ENCODE measurements at places on chromosomes 4 and X.

GRCh38 chrX:43975796-43976195 is 2.6 kb upstream of the NDP start:
- no peak for DNase-seq

DNA sequence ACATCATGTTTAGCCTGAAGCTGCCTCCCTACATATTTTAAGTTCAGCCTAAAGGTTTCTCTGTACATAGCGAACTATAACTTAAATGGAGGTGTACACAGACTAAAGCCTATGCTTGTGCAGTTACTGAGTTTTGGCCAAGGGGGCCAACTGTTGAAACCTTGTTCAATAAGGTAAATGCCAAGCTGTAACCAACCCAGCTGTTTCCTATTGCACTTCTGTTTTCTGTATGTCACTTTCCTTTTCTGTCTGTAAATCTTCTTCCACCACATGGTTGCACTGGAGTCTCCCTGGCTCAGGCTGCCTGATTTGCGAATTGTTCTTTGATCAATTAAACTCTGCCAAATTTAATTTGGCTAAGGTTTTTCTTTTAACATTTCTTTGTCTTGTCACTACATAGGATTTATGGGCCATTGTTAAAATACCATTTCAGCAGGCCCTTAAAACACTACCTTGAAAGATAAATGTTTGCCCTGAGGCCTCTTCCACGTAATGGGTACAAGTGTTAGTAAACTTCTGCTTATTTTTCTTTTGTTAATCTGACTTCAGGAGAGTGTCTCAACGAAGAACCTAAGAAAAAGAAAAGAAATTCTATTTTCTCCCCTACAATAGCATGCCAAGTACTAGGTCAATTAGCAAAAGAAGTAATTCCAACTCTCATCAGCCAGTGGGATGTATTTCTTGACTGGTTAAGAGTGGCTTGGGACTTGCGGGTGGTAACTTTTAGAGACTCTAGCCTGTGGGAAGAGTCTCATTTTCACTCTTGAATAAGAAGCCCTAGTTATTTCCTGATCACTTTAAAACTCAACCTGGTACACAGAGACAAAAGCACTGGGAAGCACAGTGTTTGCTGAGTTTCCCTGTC is 45.7 kb upstream of the PRSS12 start:
- DNase-seq, result no peak

DNA sequence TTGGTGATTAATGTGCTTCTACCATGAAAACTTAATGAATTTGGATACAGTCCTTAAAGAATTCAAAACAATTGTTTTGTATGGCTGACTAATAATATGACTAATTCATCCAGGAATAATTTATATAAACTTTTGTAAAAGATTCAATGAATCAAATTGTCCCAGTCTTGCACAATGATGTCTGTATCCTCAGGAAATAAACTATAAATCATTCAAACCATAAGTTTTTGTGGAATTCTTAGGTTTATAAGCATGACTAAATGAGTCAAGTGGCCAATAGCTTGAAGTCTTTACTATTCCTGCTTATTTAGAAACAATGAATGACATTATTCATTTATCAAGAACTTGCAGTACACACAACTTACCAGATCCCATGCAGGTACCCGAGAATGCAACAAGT is 935.0 kb upstream of the INTU start:
- no peak for DNase-seq

DNA sequence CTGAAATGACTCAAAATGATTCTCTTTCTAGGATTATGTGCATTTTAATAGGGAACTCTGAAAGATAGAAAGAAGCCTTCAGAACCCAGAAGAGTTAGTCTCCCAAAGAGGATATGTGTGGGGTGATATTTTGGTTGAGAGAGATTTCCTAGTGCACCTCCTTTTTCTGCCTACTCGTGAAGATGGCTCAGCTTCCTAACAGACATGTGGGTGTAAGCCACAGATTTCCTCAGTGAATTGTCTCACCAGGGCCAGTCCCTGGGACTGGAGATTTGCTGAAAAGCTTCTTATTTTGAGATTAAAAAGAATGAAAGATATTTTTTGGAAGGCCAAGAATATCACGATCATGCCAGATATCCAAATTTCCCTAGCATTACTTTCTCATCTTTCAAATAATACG is 42.8 kb downstream of the MAGEB17 start:
- no peak for DNase-seq

DNA sequence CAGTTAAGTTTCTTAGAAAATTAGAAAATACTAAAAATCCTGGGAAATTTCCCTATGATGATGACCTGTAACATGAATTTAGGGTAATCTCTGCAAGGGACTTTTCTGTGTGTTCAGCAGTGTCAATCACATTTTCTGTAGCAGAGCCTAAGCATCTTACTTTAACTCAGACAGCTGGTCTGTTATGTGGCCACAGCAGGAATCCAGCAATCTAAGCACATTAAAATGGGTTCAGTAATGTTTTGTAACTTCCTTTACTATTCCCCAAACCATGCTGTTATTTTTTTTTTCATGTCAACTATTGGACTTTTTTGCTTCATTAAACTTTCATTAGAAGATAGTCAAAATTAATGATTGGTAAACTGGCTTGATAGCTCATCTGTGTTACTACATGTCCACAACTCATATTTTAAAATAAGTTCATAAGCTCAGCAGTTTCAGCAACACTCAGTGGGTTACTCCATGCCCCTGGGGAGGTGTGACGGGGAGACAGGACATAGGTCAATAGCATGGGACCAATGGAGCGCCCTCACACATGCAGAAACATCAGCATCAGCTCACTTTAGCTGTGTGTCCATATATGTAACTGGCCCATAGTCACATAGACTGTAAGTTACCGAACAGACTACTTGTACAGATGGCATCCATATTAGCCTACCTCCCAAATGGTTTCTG is 168.0 kb upstream of the PACRGL start:
- DNase-seq, result no peak

- no peak for DNase-seq
Observed at GRCh38 chrX:9921407-9921806, 45.8 kb upstream of the CLDN34 start.

DNA sequence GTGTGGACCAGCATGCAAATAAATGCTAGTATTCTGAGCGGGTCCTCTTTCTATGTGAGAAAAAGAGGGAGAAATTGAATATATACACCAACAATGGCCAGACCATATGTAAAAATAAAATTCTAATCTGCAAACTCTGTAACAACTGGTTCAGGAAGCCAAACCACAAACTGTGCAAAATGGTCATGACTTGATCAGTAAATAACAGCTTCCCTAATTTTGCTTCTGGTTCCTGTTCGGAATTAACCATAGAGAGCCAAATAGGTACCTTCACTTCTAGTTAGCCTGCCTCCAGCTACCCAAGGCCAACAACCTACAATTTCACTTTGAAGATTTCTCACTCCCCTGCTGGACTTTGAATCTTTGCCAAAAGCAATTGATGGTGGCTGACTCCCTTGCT is 1313.2 kb downstream of the ADGRL3 start:
- DNase-seq, result no peak

DNA sequence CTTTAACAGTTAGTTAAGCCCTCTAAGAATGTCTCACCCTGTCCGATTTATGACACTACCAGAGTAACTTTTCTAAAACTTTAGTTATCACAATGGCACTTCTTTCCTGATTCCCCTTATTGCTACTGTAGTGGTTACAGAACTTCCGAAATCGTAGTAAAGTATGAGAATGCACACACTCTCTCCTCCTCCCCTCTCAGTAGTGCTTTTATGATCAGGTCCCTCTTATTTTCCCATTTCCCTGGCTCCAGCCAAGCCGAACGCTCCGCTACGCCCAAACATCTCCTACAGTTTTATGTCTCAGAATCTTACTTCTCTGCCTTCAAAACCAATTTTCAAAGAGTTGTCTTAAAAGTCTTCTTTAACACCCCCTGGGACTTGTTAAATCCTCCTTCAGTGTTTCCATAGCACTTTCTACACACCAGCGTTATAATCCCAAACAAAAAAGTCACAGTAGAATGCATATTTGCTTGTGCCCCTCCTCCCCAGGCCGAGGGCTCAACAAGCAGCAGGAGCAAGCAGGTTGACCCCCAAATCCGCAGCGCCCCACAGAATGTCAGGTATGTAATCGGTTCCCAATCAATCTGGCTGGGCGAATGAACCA is 671 bp downstream of the HPF1 start:
- no peak for DNase-seq

DNA sequence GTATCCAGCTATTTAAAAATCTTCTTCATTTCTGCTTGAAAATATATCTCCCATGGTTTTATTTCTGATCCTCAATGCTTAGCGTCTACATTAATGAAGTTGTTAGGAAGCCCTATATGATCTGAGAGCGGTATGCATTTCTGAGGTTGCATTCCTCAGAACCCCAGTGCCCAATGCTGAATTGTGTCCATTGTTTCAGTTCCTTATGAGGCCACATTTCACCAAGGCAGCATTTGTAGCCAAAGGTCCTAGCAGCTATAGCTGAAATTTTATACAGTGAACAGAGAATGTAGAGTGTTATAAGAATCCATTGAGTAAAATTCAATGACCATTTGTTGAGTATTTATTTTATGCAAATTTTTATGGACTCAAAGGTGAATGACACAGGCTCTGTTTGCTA is 209.5 kb downstream of the PCDH7 start:
- DNase-seq, result no peak

- DNase-seq, result no peak
Observed at GRCh38 chrX:134315866-134316265, 78.9 kb downstream of the CCDC160 start.

DNA sequence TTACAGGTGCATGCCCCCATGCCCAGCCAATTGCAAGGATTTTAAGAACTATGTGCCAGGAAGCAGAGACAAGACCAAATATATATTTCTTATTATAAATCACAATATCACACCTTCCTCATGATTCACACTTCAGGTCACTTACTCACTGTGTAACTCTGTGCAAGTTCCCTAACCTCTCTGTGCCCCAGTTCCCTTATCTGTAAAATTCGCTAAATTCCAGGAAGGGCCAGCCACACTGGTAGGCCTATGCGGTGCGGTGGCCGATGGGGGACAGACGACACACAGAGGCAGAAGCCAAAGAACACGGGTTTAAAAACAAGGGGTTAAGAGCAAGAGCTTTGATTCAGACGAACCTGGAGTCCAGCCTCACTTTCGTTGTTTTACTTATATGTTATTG is 2.8 kb downstream of the TRIM2 start:
- DNase-seq, result no peak

DNA sequence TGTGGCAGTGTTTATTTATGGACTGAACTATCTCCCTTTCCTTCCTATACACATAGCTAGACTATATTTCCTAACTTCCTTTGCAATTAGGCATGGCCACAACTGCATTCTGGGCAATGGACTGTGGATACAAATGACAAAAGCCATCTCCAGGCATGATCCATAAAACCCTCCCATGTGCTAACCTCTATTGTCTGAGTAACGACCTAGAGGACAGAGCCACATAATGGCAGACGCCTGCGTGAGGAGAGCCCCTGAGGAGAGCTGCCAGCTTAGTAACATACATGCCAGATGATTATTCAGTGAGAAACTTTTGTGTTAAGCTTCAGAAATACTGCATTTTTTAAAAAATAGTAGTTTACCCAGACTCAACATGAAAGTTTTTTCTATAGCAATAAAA is 142.9 kb downstream of the ADGRA3 start:
- DNase-seq, result no peak

DNA sequence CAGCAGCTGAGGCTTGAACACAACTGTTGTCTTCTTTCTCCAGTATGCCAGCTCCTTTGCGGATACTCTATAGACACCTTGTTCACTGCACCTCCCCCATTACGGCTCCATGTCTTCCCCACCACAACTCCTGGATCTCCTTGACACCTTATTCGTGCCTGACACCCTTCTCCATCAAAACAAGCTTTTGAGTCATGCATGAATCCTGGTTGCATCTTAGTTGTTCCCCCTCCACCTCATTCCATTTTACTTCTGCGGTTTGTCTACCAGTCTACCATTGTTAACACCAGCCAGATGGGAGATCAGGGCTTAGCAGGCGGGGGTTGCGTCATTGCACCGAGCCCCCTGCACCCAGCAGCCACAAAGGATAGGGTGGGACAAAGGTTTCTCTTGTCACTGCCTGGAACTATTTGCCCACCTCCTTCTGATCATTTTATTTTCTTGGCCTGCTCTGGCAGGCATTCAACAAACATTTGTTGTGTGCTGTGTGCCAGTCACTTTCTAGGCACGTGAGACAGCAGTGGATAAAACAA is 2.0 kb upstream of the CDK16 start:
- DNase-seq, result no peak

GRCh38 chr4:110033355-110034025 is 120.8 kb downstream of the EGF start:
- DNase-seq, result no peak

DNA sequence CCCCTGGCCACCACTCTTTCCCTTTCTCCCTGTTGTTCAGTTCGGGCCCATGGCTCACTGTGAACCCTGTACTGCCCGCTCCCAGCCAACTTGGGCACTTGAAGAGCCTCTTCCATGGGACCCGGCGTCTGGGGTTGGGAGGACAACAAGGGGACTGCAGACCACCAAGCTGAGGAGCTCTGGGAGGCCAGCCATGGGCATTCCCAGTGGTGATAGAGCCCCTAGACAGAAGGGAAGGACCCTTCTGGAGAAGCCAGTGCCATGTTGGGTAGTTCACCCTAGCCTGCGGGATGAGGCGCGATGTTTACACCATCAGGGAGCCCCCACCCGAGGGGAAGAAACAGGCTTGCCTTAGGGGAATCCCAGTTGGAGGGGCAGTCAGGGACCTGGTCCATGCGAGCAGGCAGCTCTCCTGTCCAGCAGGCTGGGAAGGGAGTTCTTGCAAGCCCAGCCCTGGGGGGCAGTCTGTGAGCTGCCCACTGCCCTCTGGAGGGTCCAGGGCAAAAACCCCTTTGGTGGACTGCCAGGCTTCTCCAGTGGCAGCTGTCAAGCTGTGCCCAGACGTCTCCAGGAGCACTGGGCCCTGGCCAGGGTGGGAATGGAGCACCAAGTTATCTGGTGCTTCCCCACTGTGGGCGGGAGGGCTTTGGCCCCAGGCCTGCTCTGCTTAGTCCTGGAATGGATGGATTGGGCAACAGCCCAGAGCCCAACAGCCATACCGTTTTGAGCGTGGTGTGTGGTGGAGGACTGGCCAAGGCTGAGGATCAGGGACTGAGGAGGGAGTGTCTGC is 23.7 kb upstream of the UBA1 start:
- peak; percentile 47 for DNase-seq

- DNase-seq, result no peak
Observed at GRCh38 chr4:169557061-169557636, 55.2 kb downstream of the NEK1 start.

- no peak for DNase-seq
Observed at GRCh38 chr4:15470128-15470475, 420 bp downstream of the CC2D2A start.

DNA sequence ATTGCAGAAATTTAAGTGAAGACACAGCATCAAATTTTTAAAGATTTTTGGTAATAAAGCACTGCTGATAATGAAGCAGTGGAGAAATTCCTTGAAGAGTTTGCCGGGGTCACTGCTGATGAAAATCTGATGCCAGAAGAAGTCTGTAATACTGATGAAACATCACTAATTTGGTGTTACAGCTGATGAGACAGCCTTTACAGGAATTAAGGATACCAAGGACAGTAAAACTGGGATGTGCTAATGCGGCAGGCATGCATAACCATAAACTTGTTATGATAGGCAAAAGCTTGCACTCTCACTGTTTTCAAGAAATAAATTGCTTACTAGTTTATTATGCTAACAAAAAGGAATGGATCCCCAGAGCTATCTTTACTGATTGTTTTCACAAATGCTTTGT is 52.9 kb upstream of the VEGFC start:
- DNase-seq, result no peak

GRCh38 chr4:2395584-2395983 is 22.9 kb downstream of the ZFYVE28 start:
- no peak for DNase-seq
